ENCODE measurements at places on chromosomes 11 and 22. TPM values are rescaled to one million over a fixed set of nuclear protein-coding genes. Genes with fewer than 3 reads are reported as not detected.

Gene OR51B5
- not detected for total RNA-seq

- no peak for DNase-seq
Measured at GRCh38 chr11:96960476-96960875, 570.7 kb downstream of the JRKL start.

GRCh38 chr11:19746086-19746485, 33.4 kb downstream of the NAV2 start:
- no peak for DNase-seq

DNA sequence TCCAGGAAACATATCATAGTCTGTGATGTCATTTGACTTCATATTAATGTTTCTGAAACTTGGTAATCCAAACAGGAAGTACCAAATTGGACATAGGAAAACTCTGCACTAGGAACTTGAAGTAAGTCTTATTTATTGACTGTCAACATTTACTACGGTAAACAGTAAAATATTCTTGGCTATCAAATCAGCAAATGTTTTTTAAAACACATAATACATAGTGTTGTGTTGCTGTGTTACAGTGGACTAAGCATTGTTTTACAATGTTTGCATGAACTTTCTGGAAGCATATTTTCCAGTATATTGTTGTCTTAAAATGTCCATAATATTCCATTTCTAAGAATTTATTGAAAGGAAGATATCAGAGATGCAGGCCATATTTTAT, 2.8 kb upstream of the OR51E2 start:
- DNase-seq: no peak

GRCh38 chr11:58813693-58814092, 30.8 kb downstream of the GLYATL2 start:
- no peak for DNase-seq

All from H9 (cell line).